ENCODE measurements at places on chromosomes 3 and 15. TPM values are rescaled to one million over a fixed set of nuclear protein-coding genes. Genes with fewer than 3 reads are reported as not detected.
A peak's percentile ranks its signal among the peaks of the same experiment; 100 is the strongest.

GRCh38 chr3:18900994-18901393 is 247.3 kb upstream of the KCNH8 start:
- H3K27me3 ChIP-seq = no peaks in the 10 kb centered on the region
- no peaks in the 10 kb centered on the region for H3K36me3 ChIP-seq
- H3K4me3 ChIP-seq = no peak overlapping the region
- no peaks in the 10 kb centered on the region for H3K4me1 ChIP-seq

The SEMA3F gene
- total RNA-seq = 36.7 TPM

DNA sequence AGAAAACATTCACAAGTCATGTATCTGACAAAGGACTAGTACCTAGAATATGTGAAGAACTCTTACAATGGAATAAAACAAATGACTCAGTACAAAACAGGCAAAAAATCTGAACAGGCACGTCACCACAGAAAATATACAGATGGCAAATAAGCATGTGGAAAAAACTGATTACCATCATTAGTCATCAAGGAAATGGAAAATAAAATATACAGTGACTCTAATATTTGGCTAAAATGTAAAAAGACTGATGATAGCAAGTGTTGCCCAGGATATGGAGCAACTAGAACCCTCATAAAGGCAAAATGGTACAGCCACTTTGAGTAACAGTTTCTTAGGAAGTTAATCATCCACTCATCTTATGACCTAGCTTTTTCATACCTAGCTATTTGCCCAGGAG is 95.8 kb upstream of the ABHD17C start:
- peaks cover 5% of the 10 kb centered on the region for H3K36me3 ChIP-seq
- no peak overlapping the region for H3K4me3 ChIP-seq
- H3K27me3 ChIP-seq = no peaks in the 10 kb centered on the region
- H3K27ac ChIP-seq = no peak overlapping the region

The RPP14 gene
- 11.2 TPM for total RNA-seq

The CCDC39 gene
- not detected for total RNA-seq

The GOLGA6L7 gene
- not detected for total RNA-seq

DNA sequence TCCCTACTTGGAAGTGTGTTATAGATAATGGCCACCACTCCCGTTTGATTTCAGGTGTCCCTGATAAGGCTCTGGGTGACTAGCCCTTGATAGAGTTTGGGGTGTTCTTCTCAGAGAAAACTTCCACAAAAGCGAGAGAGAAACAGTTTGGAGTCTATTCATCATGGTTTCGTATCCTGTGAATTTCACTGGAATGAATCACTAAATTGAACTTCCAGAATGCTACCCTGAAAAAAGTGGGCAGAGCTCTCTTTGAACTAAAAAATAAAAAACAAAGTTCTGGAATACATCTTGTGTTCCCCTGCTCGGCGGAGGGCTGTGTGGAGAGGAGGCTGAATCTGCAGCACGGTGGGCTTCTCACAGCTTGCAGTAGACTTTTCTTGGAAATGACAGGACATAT is 52.8 kb upstream of the FAM98B start:
- DNase-seq = no peak
- no peak overlapping the region for H3K4me3 ChIP-seq
- peaks cover 36% of the 10 kb centered on the region for H3K4me1 ChIP-seq
- peak overlapping the region; percentile 52 for H3K27ac ChIP-seq
- no peaks in the 10 kb centered on the region for H3K27me3 ChIP-seq

DNA sequence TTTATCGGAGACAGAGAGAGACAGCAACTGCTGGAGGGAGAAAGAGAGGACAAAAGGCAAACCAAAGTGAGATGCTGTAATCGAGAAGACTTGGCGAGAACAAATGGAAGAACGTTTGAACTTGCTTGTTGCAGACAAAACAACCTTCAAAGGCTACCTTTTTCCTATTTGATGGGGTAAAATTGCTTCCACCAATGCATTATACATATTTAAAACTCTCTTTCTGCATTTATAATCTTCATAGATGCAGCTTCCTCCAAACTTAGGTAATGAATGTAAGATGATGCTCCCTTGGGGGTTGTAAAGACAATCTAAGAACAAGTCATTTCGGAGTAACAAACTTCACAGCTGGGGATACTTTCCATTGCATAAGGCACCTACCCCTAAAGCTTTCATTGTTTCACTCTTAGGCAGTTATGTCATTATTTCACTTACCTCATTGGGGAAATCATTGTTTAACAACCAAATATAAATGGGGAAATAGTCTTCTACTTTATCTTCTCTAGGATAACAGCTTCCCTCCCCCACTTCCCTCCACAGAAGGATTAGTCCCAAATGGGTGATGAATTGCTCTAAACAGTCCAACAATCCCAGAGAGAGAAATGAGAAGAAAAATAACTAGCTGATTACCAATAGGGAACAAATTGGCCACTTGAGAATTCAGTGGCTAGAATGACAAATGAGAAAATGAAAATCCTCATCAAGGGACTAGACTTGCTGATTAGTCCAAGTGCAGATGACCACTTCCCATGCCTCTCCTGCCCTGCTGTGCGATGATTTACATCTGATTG is 269.8 kb upstream of the ADAMTS9 start:
- no peak overlapping the region for H3K4me3 ChIP-seq
- H3K27ac ChIP-seq = no peak overlapping the region
- H3K27me3 ChIP-seq = peaks cover 1% of the 10 kb centered on the region
- no peaks in the 10 kb centered on the region for H3K36me3 ChIP-seq
- H3K4me1 ChIP-seq = peaks cover 25% of the 10 kb centered on the region

The ACSBG1 gene
- not detected for total RNA-seq

- peaks cover 3% of the 10 kb centered on the region for H3K36me3 ChIP-seq
- no peaks in the 10 kb centered on the region for H3K27me3 ChIP-seq
- H3K4me3 ChIP-seq = peak overlapping the region; percentile 35
- DNase-seq = no peak
- H3K27ac ChIP-seq = no peak overlapping the region
Measured at GRCh38 chr3:14412831-14413380, 10.5 kb downstream of the SLC6A6 start.

The GOLGA6L9 gene
- 4.2 TPM for total RNA-seq

- H3K36me3 ChIP-seq = peaks cover 4% of the 10 kb centered on the region
- H3K27ac ChIP-seq = no peak overlapping the region
- H3K27me3 ChIP-seq = peaks cover 4% of the 10 kb centered on the region
- no peak overlapping the region for H3K4me3 ChIP-seq
Measured at GRCh38 chr3:125965505-125965904, 3.5 kb upstream of the ROPN1B start.

The STRIT1 gene
- total RNA-seq = not detected

The GOLGA8T gene
- total RNA-seq = not detected

GRCh38 chr15:51726302-51727073 is 11.0 kb downstream of the LYSMD2 start:
- H3K36me3 ChIP-seq = peaks cover under 1% of the 10 kb centered on the region
- H3K27ac ChIP-seq = no peak overlapping the region

The TMC3 gene
- total RNA-seq = not detected

DNA sequence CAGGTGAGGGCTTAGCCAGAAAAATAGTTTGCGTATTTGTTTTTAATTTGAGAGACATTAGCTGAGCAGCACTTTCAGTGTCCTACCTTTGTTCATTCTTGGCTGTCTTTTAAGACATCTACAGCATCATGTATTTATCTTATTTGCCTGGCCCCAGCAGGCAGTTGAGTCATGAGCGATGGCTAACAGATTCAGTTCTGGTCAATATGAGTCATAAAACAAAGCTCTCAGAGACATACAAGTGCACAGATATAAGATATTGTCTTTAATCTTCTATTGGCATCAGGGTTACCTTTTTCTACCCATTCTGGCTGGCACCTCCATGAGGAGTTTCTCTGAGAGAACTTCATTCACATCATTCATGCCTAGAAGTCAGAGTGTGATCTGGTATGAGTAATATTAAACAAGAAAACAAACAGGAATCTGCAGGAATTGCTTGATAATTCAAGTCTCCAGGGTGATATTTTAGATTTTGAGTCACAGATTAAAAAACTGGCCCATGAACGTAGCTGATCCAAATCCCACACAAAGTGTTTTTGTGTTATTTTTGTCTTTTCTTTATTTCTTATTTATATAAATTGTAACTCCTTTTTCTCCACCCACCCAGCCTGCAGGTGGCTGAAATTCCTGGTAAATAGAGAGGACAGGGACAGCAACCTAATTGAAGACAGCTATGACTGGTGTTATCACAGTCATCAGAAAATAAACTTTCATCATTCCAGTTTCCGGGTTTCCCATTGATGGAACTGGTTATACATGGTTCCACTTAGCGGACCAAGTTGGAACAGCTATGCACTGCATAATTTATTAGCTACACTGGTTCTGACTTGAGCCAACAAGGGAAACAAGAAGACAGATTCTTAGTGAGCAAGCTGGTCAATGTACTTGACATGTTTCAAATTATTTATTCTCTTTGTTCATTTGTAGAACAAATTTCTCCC is 47.3 kb downstream of the PLSCR2 start:
- no peaks in the 10 kb centered on the region for H3K27me3 ChIP-seq
- DNase-seq = no peak
- no peaks in the 10 kb centered on the region for H3K36me3 ChIP-seq

The HYAL1 gene
- 0.65 TPM for total RNA-seq

DNA sequence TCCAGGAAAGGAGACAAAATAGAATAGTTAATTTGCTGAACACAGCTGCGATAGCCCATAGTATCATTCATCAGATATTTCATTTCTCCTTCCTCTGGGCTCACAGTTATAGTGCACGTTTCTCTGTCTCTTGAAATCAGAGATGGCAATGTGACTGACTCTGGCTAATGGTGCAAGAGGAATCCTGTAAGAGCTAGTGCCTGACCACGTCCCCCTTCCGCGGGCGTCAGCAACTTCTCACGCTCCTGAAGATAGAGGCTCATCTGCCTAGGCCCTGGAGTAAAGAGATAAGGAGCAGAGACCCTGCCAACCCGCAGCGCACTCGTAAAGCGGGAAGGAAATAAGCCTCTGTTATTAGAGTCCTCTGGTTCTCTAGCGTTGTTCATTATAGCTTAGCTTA is 391.8 kb downstream of the VPS13C start:
- no peaks in the 10 kb centered on the region for H3K36me3 ChIP-seq
- no peak overlapping the region for H3K4me3 ChIP-seq
- no peaks in the 10 kb centered on the region for H3K4me1 ChIP-seq
- H3K27ac ChIP-seq = no peak overlapping the region
- DNase-seq = no peak
- peaks cover 17% of the 10 kb centered on the region for H3K27me3 ChIP-seq

The COL8A1 gene
- 3,570 TPM for total RNA-seq

DNA sequence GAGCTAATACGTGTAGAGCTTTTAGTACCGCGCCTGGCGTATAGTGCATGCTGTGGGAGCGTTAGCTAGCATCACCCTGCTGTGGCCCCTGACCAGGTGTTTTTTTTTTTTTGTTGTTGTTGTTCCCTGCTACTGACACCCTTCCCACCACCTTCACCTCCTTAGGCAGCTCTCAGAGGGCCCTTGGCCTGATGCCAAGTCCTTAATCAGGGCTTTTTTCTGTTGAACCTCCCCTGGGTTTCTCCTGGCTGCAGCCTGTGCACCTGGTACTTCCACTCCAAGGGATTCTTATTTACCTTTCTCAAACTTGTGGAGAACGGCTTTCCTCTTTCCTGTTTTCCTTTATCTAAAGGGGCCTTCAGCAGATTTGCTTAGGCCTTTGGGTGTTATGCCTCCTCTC is 53.3 kb downstream of the SLC7A14 start:
- no peak for DNase-seq
- no peak overlapping the region for H3K4me3 ChIP-seq
- H3K4me1 ChIP-seq = peaks cover 4% of the 10 kb centered on the region
- no peaks in the 10 kb centered on the region for H3K36me3 ChIP-seq

The P4HTM gene
- total RNA-seq = 31.0 TPM

DNA sequence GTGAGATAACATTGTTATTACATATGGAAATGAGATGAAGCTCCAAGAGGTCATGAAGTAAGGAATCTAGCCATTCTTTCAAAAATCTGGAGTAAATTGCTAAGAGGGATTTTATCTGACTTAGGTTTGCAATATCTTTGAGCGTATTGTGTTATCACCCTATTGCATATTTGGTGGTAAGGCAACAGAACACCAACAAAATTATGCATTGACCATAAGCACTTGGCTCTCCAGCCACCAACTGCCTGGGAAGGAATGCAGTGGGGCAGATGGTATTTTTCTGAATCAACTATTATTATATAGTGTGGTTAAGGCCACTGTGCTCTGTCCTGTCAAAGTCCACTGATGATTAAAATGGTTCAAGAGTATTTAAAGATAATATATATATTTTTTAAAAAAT is 287.9 kb upstream of the SEMA6D start:
- no peak for DNase-seq
- H3K36me3 ChIP-seq = no peaks in the 10 kb centered on the region
- no peak overlapping the region for H3K27ac ChIP-seq
- H3K27me3 ChIP-seq = no peaks in the 10 kb centered on the region
- peaks cover 4% of the 10 kb centered on the region for H3K4me1 ChIP-seq

The PCLAF gene
- 8.3 TPM for total RNA-seq

- no peaks in the 10 kb centered on the region for H3K36me3 ChIP-seq
- H3K4me3 ChIP-seq = peak overlapping the region; percentile 72
- H3K27ac ChIP-seq = peak overlapping the region; percentile 25
- no peak for DNase-seq
- peaks cover 8% of the 10 kb centered on the region for H3K27me3 ChIP-seq
Measured at GRCh38 chr3:157543501-157544035, 40.4 kb upstream of the VEPH1 start.

GRCh38 chr3:43390255-43390588 is 103.9 kb downstream of the SNRK start:
- no peaks in the 10 kb centered on the region for H3K27me3 ChIP-seq
- no peak for DNase-seq
- H3K27ac ChIP-seq = peak overlapping the region; percentile 37
- H3K4me1 ChIP-seq = peaks cover 28% of the 10 kb centered on the region

The LYZL4 gene
- not detected for total RNA-seq

The GRAMD2A gene
- total RNA-seq = 0.65 TPM

The CXCR6 gene
- total RNA-seq = not detected

The ACTRT3 gene
- 4.6 TPM for total RNA-seq

GRCh38 chr15:41918506-41919126 is 24.8 kb upstream of the SPTBN5 start:
- H3K4me3 ChIP-seq = no peak overlapping the region
- H3K27me3 ChIP-seq = no peaks in the 10 kb centered on the region
- no peak for DNase-seq
- H3K27ac ChIP-seq = no peak overlapping the region
- peaks cover 24% of the 10 kb centered on the region for H3K36me3 ChIP-seq

The TMED3 gene
- total RNA-seq = 182 TPM

DNA sequence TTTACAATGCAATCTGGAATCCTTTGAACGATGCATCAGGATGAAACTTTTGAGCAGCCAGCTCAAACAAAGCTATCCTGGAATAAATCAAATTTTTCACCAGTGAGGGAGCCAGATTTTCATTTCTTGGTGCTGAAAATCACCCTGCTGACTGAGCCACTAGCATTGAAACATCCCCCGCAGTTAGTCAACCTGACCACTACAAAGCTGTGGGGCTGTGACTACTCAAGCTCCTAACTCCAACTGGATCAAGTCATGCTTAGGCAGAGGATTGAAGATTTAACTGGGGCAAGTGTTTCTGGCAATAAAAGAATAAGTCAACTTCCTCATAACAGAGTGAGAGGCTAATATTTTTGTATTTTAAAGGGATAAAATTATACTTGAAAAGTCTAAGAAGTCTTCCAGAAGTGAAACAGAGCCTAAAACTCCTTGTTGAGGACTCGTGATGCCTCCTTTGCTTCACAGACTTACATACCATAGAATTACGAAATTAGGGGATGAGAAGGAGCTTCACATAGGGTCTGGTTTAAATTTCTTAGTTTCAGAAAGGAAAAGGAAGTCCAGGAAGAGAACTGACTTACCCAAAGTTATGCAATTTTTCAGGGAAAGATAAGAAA is 177.8 kb downstream of the SERPINI1 start:
- H3K27ac ChIP-seq = no peak overlapping the region
- no peak overlapping the region for H3K4me3 ChIP-seq
- H3K4me1 ChIP-seq = no peaks in the 10 kb centered on the region
- DNase-seq = no peak

- peaks cover 14% of the 10 kb centered on the region for H3K27me3 ChIP-seq
- H3K4me3 ChIP-seq = no peak overlapping the region
- no peak for DNase-seq
- no peak overlapping the region for H3K27ac ChIP-seq
- H3K36me3 ChIP-seq = no peaks in the 10 kb centered on the region
Measured at GRCh38 chr3:137163241-137163871, 205.6 kb downstream of the IL20RB start.

All from chondrocyte (in vitro differentiated cells).